NCI-H1930 (cell line): ENCODE measurements at places on chromosomes 5 and 9.
A peak's percentile ranks its signal among the peaks of the same experiment; 100 is the strongest.

DNA sequence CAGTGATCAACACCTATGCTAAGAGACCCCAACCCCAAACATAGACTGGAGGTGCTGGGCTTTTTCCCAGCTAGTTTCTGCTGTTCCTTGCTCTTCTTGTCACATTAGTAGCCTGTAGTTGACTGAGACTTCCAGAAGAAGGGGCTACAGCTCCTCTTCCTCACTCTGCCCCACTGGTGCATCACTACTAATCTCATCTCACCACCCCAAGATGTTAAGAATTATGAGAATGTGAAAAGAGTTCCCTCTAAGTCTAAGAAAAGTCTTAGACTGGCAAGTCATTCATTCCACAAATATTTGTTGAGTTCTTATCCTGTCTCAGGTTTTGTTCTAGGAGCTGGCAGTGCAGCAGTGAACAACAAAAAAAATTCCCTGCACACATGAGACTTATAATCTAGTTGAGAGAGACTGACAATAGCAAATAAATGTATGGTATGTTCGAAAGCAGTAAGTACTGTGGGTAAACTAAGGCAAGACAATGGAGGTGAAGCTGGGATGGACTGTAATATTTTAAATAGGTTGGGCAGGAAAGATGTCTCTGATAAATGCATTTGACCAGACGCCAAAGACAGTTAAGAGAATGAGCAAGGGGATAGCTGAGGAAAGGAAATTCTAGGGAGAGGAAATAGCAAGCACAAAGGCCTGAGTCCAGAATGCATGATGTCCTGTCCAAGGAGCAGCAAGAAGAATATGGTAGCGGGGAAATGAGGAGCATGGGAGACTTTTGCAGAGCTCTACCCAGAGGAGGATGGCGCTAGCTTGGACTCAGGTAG is 92.3 kb downstream of the PTCD2 start:
- DNase-seq, result no peak

GRCh38 chr5:96716007-96716406 is 53.8 kb downstream of the CAST start:
- no peak for DNase-seq

DNA sequence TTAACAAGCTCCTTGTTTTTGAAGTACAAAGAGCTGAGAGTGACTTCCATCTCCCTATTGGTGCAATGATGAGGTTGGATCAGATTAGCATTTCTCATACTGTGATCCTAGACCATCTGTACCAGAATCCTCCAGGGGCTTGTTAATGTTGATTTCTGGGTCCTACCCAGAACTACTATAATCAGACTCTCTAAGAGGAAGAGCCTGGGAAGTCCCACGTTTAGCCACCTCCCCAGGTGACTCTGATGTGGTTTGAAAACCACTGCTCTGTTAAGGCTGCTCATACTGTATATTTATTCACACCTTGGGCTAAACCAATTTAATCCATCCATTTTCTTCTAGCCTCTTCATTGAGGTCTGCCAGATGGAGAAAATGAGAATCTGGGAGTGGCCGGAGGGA is 49.6 kb upstream of the SMIM32 start:
- no peak for DNase-seq

- no peak for DNase-seq
Measured at GRCh38 chr5:73759771-73760170, 133.8 kb downstream of the ARHGEF28 start.

GRCh38 chr9:127828262-127829031 is 25.8 kb downstream of the FPGS start:
- DNase-seq, result peak; percentile 43

GRCh38 chr5:58503390-58504046 is 12.3 kb downstream of the GAPT start:
- no peak for DNase-seq

DNA sequence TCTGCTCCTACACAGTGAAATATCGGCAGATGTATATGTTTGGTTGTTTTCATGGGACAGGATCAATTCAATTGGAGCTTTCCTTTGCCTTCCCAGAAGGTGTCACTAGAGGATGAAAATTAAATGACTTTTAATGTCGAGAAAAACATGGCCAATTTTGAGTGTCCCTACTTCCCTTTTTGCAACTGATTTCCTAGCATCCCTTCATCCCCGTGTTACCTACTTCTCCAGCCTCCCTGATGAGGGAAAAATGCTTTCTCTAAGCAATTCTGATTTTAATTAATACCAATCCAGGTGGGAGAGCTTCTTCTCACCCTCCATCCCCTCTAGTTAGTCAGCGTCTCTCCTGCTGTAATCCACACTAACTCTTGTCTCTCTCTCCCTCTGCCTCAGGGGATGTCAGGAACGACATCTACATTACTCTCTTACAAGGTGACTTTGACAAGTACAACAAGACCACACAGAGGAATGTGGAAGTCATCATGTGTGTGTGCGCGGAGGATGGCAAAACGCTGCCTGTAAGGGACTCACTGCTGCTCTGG is 64.9 kb downstream of the DOCK2 start:
- DNase-seq, result no peak

DNA sequence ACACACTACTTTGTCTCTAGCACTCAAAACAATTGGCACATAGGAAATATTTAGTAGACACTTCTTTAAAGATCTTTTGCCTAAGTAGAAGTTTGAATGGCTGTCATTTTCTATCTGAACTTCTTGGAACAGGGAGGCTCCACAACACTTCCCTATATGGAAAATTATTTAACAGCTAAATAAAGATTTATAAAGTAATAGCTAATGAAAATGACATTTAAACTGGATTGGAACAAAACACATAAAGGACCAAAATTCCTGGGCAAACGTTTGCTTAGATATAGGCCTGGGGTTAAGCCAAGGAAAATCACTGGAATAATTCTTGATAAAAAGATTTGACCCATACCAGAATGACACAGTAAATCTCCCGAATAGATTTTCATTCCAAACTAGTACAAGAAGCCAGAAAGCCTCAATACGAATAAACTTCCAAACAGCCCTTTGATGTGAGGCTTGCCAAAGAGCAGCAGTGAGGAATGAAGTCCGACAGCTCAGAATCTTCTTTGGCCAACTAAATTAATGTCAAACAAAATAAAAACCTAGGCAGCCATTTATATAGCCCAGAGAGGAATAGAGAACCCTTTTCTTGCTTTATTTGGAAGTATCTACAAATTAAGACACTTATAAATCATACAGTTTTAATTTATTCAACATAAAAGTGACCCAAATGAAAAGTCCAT is 20.3 kb upstream of the RNF180 start:
- no peak for DNase-seq

DNA sequence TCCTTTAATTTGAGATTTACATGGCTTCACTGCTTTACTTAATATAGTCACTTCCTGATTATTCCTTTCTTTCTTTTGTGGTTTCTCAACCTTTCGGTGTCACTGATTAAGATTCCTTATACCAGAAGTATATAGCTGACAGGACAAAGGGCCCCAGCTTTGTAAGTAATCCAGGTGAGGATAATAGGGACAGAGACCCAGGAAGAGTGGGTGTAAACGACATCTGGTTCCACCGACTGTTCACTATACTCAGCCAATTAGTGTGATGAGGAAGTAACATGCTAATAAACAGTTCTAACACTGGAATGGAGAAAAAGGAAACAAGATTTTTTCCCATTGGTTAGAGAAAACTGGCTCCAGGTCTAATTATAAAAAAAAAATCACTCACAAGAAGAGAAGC is 286.3 kb upstream of the EFNA5 start:
- DNase-seq, result no peak

- no peak for DNase-seq
Measured at GRCh38 chr5:129958581-129958980, 54.3 kb downstream of the CHSY3 start.

DNA sequence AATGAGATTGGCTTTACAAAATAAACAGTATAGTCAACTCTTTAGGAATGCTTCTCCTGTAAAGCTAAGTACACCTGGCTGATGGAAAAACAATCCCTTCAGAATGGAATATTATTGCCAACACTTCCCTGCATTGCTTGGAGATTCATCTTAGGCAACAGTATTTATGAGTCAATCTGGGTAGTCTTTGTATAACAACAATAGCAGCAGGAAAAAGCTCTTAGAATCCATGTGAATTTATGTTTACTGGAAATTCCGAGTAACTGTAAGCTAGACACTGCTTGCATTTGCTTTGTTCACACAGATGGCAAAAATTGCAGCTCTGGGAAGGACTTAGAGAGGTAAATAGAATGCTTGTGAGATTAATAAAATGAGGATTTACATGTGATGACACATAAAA is 101.7 kb upstream of the NTRK2 start:
- DNase-seq, result no peak

- DNase-seq, result no peak
Measured at GRCh38 chr9:92780206-92780605, 15.6 kb upstream of the BICD2 start.

DNA sequence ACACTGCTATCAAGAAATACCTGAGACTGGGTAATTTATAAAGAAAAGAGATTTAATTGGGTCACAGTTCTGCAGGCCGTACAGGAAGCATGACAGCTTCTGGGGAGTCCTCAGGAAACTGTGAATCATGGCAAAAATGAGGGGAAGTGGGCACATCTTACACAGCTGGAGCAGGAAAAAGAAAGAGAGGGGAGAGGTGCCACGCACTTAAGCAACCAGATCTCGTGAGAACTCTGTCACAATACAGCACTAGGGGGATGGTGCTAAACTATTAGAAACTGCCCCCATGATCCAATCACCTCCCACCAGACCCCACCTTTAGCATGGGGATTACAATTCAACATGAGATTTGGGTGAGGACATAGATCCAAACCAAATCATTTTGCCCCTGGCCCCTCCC is 105.5 kb upstream of the CPLX2 start:
- DNase-seq, result no peak

DNA sequence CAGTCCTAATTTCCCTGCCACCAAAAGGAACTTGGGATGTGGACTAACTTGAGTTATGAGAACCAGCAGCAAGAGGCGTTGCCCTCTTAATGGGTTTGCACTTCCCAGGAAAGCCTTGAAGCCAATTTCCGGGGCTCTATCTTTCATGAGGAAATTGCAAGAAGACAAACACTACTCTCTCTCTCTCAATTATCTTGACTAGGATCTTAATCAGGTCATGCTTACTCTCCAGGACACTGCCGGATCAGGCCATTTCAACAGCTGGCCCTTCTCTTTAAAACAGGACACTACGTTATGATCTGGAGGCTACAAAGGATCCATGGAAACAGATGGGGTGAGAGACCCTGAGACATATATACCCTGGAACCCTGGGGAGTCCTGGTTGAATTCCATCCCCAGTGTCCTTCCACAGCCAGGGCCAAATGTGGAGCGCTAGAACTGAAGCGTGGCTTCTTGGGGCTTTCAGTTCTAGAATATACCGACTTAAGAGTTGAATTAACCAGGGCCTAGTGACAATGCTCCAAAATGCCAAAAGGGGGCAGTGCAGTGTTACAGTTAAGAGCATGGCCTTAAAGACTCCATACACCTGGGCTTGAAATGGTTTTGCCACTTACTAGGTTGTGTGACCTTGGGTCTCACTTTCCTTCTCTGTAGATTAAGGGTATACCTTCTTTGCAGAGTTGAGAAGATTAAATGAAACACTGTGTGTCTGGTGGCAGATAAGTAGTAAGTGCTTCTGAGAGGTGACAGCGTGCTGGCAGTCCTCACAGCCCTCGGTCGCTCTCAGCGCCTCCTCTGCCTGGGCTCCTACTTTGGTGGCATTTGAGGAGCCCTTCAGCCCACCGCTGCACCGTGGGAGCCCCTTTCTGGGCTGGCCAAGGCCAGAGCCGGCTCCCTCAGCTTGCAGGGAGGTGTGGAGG is 21.1 kb downstream of the FAM219A start:
- DNase-seq, result peak; percentile 64

- DNase-seq, result no peak
Measured at GRCh38 chr9:104970271-104970987, 42.5 kb upstream of the ABCA1 start.

GRCh38 chr5:16970260-16970659 is 34.2 kb upstream of the MYO10 start:
- no peak for DNase-seq

- DNase-seq, result no peak
Measured at GRCh38 chr5:33769196-33769595, 122.6 kb downstream of the ADAMTS12 start.

- peak; percentile 43 for DNase-seq
Measured at GRCh38 chr9:2015581-2016407, 647 bp downstream of the SMARCA2 start.

DNA sequence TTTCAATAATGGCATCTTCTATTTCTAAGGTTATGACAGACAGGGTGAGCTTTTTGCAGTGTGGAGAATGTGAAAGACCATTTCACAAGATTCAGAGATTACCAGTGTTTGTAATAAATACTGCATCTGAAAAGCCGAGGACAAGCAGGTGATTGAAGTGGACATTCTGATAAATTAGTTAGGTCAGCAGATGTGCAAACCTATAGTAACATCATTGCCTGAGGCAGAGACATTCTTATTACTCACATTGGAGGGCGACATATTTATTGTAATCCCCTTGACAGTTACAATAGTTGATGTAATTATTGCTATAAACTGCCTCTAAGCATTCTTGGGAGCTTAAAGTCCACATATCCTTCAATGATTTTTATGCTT is 3.3 kb downstream of the RASGRF2 start:
- DNase-seq, result no peak

GRCh38 chr5:98514215-98514614 is 259.2 kb upstream of the RGMB start:
- no peak for DNase-seq

- no peak for DNase-seq
Measured at GRCh38 chr5:116507051-116507537, 67.5 kb downstream of the SEMA6A start.

- DNase-seq, result no peak
Measured at GRCh38 chr5:35644543-35644942, 26.9 kb downstream of the SPEF2 start.

DNA sequence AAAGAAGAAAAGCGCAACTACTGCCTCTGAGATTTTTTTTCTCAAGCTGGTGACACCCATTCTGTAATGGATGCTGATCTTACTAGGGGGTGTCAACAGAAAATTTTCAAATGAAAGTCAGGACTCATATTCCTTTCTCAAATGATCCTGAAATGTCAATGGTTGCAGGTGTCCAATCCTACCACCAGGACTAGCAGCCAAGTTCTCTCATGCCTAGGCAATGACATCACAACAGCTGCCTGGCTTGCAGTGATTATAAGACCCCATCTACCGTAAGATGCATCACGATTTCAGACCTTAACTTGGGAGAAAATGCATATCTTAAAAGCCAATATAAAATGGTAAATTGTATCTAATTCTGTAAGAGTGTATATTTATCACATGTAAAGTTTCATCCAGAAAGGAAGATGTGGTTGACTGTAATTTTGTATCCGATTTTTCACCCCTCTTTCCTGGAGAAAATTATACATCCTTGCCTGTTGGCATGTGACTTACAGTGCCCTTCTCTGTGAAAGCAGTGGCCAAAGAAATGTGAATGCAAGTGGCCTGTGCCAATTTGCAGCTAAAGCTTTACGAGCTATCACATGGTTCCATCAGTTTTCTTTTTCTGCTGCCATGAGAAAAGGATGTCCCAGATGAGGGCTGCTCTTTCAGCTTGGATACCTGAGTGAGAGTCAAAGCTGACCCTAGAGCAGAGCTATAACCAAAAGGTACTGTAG is 104.4 kb downstream of the DENND1A start:
- DNase-seq, result no peak
